ENCODE measurements at places on chromosomes 11 and 22.
A peak's percentile ranks its signal among the peaks of the same experiment; 100 is the strongest.

DNA sequence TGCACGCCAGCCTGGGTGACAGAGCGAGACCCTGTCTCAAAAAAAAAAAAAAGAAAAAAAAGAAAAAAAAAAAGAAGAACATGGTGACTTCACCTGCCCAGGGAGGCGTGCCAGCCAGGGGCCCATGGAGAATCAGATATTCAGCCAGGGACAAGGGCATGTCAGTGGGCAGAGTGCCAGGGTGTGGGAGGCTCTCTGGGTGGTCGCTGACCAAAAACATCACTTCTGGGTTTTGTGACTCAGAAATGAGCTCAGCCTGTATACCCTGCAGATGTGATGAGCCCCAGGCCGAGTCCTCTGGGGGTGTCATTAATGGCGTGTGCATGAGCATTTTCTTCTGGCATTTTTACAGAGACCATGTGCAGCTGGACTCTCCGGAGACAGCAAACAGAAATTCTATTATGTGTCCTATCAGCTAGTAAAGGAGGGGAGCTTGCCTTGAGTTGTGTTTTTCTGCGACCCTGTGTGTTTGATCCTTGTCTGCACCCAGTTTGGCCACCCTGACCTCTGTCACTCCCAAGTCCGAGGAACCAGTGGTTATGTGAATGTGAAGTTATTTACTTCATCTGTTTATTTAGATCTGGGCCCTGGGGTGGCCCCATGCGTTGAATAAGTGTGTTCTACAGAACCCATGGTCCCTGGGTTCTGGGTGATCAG, 53.6 kb downstream of the BCR start:
- DNase-seq = peak; percentile 82

- no peak for DNase-seq
Observed at GRCh38 chr11:60265373-60266214, 14.9 kb upstream of the MS4A4A start.

- DNase-seq = no peak
Observed at GRCh38 chr11:2314525-2315394, 12.9 kb downstream of the TSPAN32 start.

- no peak for DNase-seq
Observed at GRCh38 chr11:105181100-105181499, 41.5 kb upstream of the CARD18 start.

- no peak for DNase-seq
Observed at GRCh38 chr11:102886999-102887398, 12.2 kb upstream of the MMP12 start.

DNA sequence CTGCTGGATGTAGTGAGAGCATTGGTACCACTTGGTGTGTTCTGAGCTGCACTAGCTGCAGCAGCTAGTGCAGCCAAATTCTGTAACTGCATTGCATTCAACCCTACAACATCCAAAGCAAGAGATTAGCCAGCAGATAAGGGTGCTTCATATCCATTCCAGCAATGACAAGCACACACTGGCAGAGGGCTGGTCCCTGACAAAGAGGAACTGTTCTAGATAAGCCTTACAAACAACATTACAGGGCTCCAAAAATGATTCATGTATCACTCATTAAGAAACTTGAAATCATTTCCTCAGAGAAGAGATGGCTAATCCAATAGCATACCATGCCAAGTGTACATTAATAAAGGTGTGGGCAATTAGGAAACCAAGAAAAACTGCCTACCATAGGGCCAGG, 28.4 kb upstream of the RAPSN start:
- DNase-seq = peak; percentile 61

DNA sequence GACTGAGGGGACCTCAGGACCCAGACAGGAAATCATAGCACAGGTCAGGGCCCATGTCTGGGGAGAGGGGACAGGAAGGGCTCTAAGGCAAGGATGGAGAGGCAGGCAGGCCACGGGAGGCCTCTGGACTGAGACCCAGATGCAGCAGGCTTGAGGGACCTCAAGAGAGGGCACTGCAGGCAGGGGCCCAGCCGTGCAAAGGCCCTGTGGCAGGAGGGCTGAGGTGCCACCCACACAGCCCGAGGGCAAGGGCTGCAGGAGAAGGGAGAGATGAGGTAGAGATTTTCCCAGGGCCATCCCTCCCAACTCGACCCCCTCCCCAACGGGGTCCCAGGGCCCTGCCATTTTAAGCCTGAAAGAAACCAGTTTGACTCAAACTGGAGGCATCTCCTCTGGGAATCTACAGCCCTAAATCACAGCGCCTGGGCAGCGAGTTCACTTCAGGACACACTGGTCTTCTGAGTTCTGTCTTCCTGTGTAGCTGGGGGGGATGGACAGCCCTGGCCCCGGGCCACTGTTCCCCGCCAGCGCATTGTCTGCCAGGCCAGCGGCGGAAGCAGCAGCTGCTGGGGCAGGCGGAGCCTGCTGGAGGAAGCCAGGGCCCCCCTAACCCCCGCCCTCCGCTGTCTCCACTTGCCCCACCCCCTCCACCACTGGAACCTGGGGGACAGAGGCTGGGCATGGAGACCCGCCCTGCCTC, 20.3 kb upstream of the WNT7B start:
- DNase-seq = no peak

All from activated CD4-positive, alpha-beta memory T cell treated with anti-CD3 and anti-CD28 coated beads for 36 hours (primary cell).